Stimulated activated CD4-positive, alpha-beta T cell treated with anti-CD3 and anti-CD28 coated beads, TNF-alpha, amount 100 ng/mL, for 4 hours (primary cell): ENCODE measurements at places on chromosomes 3 and 15.

DNA sequence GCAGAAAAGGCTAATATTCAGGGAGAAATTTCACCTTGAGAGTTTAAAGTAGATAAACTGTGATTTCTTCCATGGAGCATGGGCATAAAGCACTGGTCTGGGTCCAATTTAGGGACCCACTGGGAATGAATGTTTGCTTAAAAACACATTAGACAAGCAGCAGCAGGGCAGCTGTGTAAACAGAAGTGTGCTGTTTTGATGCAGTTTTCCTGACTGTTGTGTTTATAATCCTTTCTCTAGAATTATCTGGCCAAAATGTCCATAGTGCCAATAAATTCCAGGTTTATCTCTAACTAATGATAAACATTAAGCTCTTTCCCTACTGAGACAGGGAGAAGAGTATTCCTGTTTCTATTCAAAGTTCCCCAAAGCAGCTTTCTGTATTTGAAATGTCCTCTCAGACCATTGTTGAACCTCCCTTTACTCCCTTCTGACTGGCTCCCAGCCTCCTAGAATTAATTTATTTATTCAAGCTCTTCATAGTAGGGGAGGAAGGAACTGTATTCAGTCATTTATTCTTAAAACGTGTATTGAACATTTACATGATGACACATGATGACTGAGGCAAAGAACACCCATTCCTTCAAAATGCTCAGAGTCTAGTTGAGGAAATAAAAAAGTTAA, 7.0 kb upstream of the TM4SF18 start:
- no peak for DNase-seq

GRCh38 chr3:42562047-42562907, 19.5 kb downstream of the SEC22C start:
- DNase-seq: no peak

GRCh38 chr15:76987896-76988860, 6.7 kb upstream of the PSTPIP1 start:
- no peak for DNase-seq

GRCh38 chr15:58444658-58445332, 13.0 kb downstream of the LIPC start:
- no peak for DNase-seq

- no peak for DNase-seq
These were observed 119.3 kb upstream of the CHD2 start for GRCh38 chr15:92780843-92781242.

DNA sequence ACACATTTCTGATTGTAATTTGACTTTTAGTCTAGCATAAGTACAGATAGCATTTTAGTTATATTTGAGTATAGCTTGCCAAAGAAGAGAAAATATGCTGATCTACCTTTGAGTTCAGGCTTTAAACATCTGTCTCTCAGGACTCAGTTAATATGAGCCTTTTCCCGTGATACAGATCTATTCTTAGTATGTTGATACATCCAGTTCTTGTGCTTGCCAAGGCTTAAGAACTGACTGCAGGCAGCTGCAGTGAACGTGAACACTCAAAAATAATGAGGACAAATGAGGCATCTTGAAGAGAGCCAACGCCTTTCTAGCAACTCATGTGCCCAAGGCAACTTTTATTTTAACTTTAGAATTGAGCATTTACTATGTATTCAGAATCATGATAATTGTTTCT, 325.5 kb downstream of the SI start:
- no peak for DNase-seq

DNA sequence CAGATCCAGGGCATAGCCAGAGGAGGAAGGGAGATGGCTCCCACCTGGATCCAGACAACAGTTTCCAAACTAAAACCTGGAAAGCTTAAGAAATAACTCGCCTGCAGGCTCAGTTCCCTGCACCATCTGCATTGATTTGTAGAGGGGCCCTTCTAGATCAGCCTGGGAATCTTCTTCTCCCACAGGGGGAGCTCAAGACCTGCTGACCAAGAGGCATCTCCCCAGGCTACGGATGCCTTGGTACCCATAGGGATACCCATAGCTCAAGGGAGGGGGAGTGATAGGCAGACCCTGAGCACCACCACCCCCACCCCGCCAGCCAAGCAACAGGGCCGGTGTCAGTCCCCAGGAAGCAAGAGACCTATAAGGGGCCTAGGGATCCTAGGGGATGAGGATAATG, 28.0 kb upstream of the DCLK3 start:
- no peak for DNase-seq

DNA sequence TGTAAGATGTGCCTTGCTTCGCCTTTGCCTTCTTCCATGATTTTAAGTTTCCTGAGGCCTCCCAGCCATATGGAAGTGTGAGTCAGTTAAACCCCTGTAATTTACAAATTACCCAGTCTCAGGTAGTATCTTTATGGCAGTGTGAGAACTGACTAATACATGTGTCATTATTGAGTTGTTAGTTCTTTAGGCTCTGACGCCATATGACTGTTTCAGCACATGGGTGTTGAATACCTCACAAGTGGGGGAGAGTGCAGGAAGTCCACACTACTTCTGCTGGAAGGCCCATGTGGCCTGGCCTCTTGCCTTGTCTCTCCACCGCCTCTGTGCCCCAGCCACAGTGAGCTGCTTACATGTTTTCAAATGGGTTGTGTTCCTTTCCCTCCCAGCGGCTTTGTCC, 28.5 kb downstream of the MFSD1 start:
- DNase-seq: no peak

GRCh38 chr15:41921167-41921566, 27.3 kb upstream of the SPTBN5 start:
- no peak for DNase-seq

GRCh38 chr3:193457526-193457925, 79.0 kb upstream of the ATP13A5 start:
- DNase-seq: no peak

DNA sequence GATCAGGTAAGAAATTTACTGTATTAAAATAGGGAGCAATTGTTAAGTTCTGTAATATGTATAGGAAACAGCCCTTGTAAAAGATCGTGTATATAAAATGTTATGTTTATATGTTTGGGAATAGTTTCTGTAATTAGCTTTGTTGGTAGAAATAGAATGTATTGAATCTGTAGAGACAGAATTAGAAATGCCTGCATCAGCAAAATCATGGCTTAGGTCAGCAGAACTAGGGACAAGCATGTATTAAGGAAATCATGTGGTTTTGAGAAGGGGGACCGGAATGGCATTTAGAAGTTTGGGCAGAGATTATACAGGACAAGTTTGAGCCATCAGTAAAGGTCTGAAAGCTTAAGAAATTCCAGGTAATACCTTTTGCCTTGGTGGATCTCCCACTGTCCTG, 177.9 kb downstream of the ERC2 start:
- DNase-seq: no peak

GRCh38 chr15:87419344-87419743, 837.2 kb downstream of the NTRK3 start:
- no peak for DNase-seq

GRCh38 chr3:116836286-116836685, 126.7 kb downstream of the TUSC7 start:
- DNase-seq: no peak

GRCh38 chr3:107884719-107885460, 205.9 kb downstream of the CD47 start:
- no peak for DNase-seq

DNA sequence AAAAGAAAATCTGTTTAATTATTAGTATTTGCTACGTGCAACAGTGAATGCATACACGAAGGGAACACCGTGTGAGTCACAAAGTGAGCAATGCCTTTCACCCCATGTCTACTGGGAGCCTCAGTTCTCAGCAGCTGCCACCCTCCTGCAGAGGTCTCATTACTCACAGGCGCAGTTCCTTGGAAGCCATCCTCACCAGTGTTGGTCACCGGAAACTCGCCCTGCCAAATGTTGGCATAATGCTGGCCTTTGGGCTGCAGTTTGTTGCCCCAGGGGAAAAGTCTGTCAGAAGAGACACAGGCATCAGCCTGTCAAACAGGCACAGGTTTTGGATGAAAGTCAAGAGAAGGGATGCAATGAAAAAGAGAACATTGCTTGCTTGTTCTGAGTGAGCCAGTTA, 50.1 kb downstream of the SUMF1 start:
- no peak for DNase-seq

GRCh38 chr3:31621314-31621713, 88.6 kb downstream of the STT3B start:
- DNase-seq: no peak

- DNase-seq: no peak
These were observed 21.9 kb upstream of the ST3GAL6 start for GRCh38 chr3:98741121-98741716.

- no peak for DNase-seq
These were observed 15.9 kb upstream of the UMPS start for GRCh38 chr3:124714223-124714853.

DNA sequence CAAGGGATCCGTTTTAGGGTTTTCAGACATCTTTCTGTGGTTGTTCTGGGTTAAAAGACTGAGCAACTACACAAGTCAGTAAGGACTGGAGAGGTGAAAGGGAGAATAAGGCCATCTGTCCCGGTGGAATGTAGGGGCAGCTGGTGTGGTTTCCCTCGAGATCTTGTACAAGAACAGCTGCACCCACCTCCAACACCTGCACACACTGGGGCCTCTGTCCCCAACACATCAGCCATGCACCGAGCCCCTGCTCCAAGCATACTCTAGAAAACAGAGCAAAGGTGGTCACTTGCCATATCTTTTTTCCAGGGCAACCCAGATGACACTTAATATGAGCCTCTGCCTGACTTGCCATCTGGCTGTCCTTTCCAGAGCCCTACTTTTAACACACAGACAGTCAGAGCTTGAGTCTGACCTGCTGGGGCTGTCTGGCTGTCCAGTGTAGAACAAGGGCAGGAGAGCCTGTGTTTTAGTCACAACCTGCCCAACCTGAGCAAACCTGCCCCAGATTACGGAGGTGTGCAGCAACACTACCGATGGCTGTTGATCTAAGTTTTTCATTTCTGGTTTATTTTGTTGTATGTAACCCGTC, 12.2 kb downstream of the MAN2A2 start:
- no peak for DNase-seq

GRCh38 chr3:50749822-50750221, 75.1 kb downstream of the DOCK3 start:
- no peak for DNase-seq

GRCh38 chr3:58492494-58492905, 604 bp downstream of the KCTD6 start:
- no peak for DNase-seq

- DNase-seq: no peak
These were observed 58.7 kb downstream of the CHSY1 start for GRCh38 chr15:101193120-101193644.

DNA sequence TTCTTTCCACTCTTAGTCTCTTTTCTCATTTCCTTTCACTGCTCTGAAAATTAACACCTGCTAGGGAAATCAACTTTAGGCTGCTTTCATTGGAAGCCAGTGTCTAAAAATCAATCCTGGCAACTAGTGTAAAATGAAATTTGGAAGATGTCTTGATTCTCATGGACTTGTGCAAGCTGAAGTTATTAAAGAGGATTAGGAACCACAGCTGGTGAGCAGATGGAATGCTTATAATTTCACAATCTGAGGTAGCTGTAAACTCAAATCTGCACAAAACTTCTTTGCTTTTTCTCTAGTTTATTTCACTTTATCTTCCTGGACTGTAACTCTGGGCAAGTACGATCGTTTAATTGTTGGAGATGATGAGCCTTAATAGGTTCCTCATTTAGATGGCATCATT, 175.6 kb downstream of the GHSR start:
- no peak for DNase-seq

- no peak for DNase-seq
These were observed 522.2 kb downstream of the ROBO2 start for GRCh38 chr3:77562089-77562488.

- no peak for DNase-seq
These were observed 40.3 kb upstream of the BNC1 start for GRCh38 chr15:83324799-83325198.

DNA sequence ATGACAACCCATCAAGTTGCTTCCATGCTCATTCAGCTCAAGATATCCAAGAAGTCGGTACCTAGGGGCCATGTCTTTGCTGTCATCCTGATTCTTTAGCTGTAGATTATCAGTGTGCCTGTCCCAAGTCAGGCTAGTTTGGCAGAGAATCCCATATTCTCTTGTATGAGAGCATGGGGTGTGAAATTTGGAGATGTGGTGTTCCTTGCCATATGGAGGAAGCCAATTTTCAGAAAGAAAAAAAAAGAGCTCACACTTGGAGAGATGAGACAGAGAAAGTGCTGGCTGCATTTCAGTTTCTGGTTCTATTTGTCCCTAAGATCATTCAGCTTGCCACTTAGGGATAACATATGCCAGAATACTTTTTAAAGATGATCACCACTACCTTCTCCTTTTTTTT, 52.3 kb upstream of the SLC4A7 start:
- DNase-seq: no peak

DNA sequence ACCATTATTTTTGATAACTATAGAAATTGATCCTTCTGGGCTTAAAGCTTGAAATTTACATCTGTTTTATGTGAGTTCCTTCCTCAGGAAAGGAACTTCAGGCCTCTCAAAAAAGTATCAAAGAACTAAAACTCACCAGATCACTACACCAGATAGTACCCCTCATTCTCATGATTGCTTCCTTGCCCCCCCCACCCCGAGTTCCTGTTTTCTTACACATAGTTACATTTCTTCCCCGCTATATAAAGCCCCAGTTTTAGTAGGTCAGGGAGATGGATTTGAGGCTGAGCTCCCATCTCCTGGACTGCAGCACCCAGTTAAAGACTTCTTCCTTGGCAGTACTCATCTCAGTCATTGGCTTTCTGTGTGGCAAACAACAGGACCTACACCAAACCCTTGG, 80.3 kb upstream of the HRH1 start:
- DNase-seq: no peak

GRCh38 chr3:46090161-46090591, 62.9 kb upstream of the XCR1 start:
- DNase-seq: no peak

DNA sequence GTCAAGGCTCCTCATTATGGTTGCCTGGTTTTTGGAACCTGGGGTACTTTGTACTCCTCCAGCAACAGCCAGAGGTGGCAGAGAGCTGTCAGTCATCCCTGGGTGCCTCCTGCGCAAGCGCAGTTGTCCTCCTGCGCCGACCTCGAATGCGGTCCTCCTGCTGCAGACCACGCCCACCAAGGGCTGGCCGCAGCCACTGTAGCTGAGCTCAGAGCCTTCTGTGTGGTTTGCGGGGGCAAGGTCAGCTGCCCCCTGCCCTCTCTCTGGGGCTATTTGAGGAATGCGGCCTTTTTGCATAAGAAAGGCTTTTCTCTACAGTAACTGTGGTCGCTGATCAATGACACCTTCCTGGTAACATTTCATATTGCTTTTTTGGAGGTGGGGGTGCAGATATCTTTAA, 131.3 kb upstream of the SNRPN start:
- no peak for DNase-seq
